ENCODE measurements at places on chromosomes 6 and 20.

DNA sequence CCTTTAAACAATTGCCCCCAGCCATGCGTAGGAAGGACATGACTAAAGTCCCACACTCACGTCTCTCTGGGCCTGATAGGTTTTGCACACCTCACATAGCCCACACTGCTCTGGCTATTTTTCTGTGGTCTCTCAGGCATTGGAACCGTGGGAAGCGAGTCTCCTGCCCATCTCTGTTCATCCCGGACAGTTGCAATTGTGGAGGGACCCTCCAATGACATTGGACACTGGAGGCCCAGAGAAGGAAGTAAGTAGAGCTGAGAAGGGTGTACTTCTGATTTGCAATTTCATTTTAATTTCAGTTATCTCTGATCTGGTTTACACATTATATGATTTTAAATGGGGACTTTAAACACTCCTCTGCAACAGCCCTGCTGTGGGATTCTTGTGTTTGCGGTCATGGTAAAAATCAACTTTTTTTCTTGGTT is 23.3 kb upstream of the CST3 start:
- DNase-seq: no peak

DNA sequence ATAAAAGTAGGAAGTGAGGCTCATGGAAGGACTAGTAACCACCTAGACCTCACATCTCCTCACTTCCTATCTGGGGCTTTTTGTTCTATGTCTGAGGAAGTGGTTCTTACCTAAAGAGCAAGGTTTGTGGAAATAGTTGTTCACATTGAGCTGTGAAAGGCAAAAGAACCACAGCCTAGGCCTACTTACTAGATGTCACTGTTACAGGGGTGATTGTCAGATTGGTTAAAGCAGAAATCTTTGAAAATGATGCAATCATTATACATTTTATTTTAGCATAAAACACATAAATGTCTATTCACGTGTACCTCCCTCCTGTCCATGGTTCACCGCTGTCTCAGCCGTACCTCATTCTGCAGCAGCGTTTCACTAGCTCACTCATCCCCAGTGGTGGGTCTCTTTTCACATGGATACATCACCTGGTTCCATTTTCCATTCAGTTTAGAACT is 268.8 kb downstream of the TMEM242 start:
- no peak for DNase-seq

DNA sequence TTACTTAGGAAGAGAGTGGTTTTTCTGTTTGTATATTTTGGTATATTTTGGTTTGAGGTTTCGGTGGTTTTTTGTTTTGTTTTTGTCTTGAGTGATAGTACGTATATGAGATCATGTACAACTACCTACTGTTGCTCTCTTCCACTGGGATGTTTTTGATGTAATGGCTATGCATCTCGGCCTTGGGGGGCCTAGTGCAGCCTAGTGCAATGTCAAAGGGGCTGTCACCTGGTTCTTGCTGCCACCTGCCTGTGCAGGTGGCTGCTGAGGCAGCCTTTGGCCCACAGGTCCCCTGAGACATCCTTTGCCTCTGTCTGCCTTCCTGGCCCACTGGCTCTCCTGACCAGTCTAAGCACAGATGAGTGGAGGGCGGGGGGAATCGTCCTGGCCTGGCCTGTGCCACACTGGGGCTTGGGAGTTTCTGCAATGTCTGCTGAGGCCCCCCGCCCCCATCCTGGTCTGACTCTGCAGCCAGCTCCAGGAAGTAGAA is 546.6 kb downstream of the CD83 start:
- DNase-seq: no peak

DNA sequence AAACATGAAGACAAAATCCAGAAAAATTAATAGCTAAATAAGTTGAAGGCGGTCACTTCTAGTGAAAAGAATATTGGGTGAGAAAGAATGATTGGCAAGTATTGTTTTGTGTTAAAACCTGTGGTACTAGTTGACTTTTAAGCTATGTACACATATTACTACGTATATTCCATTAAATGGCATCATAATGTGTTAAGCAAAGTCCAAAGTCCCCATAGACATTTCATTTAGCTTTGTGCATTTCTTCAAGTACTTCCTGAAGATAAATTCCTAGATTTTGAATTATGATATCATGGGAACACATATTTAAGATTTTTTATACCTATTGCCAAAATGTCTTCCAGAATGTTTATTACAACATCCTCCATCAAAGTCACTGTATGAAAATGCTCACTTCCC is 272.7 kb upstream of the IRAK1BP1 start:
- DNase-seq: no peak

DNA sequence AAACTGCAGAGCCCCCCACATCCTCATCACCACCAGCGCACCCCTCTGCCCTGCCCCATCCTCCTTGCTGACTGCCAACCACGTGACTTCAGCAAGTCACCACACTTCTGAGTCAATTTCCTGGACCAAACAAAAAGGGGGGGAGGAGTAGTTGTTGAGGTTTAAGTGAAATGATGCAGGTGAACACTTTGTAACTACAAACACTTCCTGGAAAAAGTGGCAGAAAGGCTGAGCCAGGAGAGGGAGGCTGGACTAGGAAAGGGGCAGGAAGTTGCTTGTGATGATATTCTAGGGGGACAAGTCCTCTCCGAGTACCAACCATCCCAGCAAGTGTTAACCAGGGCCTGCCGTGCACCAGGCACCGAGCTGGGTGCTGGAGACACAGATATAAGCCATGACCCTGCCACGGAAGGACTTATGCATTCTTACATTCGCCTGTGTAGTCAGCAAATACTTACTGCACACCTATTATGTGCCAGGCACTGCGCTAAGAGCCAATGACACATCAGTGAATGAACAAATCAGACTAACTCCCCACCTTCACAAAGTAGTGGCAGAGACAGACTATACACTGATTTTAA is 67.3 kb downstream of the PREX1 start:
- peak; percentile 60 for DNase-seq

DNA sequence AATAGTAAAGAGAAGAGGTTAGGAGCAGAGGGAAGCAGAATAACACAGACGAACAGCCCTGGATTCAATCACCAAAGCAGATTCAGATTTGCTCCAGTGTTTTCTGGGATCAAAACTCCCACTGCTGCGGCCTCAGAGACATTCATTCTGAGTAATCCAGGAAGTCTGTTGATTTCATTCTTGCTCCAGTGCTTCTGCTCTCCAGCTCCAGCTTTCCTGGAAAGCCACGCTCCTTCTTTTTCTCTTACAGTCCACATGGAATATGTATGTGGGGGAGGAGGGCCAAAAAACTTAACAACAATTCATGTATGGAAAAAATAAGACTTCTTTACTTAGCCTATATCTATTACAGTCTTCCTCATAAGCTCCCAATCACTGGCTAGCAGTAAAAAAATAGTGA is 26.4 kb upstream of the UST start:
- DNase-seq: no peak

DNA sequence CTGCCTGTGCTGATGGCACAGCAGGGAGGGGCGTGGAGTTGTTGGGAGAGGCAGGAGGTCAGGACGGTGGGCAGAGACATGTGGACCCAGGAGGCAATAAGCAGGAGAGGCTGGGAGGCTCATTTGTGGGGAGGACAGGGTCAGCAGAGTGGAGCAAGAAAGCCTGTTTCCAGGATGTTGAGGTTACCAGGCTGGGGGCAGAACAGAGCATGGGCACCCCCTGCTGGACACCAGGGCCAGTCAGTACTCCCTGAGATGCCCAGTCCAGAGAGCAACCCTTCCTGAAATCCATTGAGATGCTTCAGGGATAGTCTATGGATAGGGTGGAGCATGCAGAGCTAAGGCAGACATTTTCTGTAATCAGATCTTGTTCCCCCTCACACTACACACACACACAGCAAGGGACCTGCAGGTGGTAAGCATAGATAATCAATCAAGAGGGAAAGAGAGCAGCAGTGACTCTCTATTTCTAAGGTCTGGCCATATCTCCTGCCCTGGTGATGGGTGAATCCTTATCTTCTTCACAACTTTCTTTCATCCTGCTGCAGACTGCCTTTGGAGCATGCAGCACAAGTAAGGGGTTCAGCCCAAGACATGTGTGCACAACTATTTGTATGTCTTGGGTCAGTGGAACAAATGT is 41.7 kb downstream of the MOCS1 start:
- peak; percentile 3 for DNase-seq

GRCh38 chr20:42708266-42708665 is 481.4 kb downstream of the PTPRT start:
- no peak for DNase-seq

- DNase-seq: no peak
These were observed 35.3 kb downstream of the EFCAB8 start for GRCh38 chr20:32894026-32894483.

DNA sequence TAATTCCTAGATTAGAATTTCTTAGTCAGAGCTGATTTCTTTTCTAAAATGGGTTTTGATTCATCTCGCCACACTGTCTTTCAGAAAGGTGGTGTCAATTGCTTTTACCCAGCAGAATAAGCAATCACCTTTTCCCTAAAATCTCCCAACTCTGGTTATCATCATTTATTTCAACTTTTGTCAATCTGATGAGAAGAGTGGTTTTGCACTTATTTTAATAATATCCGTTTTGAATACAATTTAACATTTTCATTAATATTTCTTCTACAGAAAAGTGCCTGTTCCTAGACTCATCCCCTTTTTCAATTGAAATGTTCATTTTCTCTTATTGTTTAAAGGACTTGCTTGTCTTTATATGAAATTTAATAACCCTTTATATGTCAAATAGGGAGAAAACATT is 8.2 kb upstream of the NCR2 start:
- DNase-seq: no peak

DNA sequence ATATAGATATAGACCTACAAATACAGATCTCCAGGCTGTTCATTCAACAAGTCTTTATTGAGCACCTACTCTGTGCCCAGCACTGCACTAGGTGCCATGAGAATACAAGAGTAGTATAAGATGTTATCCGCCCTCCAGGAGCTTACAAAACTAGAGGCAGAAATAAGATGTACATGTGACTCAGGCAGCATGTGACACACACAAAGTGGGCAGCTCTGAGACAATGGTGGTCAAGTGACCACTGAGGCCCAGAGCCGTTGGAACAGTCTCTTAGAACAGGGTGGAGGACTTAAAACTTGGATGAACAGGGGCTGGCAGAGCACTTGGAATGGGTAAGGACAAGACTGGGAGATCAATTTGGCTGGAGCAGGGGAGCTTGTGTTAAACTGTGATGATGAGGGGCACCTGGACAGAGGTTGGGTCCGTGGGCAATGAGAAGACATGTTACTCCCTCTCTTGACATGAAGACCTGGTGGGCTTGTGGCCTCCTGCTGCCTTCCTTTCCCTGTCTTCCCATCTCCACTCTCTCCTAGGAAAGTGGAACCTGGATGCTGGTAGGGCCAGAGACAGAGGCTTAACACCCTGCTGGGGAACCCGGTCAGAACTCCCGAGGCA is 21.2 kb downstream of the TRIM15 start:
- DNase-seq: no peak

DNA sequence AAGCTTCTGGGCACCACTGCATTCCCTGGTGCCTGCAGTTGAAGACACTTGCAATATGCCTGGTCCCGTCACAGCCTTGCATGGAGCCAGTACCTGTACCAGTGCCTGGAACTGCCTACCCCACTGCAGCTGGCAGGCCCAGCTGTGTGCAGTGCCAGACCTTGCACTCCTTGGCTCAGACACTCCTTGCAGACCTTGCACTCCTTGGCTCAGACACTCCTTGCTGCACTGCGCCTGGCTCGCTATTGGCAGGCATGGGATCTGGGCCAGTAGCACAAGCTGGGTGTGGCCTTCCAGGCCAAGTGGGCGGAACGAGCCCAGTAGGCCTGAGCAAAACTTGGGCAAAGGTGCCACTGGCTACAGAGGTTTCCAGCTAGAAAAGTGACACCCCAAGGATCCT is 1189.1 kb downstream of the GRIK2 start:
- no peak for DNase-seq

DNA sequence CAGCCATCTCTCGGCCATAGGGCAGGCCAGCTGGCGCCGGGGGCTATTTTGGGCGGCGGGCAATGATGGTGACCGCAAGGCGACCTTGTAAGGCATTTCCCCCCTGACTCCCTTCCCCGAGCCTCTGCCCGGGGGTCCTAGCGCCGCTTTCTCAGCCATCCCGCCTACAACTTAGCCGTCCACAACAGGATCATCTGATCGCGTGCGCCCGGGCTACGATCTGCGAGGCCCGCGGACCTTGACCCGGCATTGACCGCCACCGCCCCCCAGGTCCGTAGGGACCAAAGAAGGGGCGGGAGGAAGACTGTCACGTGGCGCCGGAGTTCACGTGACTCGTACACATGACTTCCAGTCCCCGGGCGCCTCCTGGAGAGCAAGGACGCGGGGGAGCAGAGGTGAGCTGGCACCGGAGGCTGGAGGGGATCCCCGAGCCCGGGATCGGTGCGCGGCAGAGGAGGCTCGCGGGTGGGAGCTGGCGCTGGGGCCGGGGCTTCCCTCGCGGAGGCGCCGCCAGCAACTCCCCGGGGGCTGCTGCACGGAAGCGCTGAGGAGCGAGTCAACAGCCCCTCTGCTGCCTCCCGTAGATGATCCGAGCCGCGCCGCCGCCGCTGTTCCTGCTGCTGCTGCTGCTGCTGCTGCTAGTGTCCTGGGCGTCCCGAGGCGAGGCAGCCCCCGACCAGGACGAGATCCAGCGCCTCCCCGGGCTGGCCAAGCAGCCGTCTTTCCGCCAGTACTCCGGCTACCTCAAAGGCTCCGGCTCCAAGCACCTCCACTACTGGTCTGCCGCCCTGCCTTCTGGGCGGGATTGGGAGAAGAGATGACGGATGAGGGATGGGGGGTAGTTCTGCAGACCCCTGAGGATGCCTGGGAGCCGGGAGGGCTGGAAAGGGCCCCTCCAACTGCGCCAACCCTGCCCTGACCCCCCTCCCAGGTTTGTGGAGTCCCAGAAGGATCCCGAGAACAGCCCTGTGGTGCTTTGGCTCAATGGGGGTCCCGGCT is at the start of the genes CTSA and NEURL2:
Gene CTSA, plus strand, starts transcription at position 351 of the 999 bp plus-strand sequence. Its CDS starts 234 bp downstream, at position 585.
Gene NEURL2, minus strand, starts transcription at position 224 of the 999 bp plus-strand sequence. Its CDS starts 217 bp downstream, at position 7.
- DNase-seq: peak; percentile 81

- DNase-seq: no peak
These were observed 134.1 kb downstream of the MTHFD1L start for GRCh38 chr6:150999576-150999975.

Data from stimulated activated CD8-positive, alpha-beta memory T cell treated with anti-CD3 and anti-CD28 coated beads, Interleukin-2, amount 100 ng/mL, for 48 hours (primary cell).